ENCODE measurements at places on chromosomes 13 and 19.
A peak's percentile ranks its signal among the peaks of the same experiment; 100 is the strongest.

GRCh38 chr19:51469162-51469561 lies 9.2 kb upstream of the CEACAM18 start:
- DNase-seq = no peak

- DNase-seq = no peak
Observed at GRCh38 chr13:111629457-111629856, 309.0 kb downstream of the TEX29 start.

DNA sequence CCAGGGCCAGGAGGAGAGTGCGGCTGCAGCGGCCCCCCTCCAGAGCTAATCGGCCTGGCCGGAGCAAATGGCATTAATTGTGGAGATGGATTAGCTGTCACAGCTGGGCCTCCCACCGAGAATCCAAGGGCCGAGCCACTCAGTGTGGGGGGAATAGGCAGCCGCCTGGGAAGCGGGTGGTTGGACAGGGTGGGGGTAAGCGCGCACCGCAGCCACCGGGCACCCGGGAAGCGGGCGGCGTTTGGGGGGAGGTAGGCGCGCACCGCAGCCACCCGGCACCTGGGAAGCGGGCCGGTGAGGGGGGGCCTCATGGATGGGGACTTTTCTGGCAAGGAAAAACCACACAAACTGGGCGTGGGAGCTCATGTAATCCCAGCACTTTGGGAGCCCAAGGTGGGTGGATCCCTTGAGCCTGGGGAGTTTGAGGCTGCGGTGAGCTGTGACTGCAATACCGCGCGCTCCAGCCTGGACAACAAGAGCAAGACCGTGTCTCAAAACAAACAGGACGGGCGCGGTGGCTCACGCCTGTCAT lies 9.7 kb downstream of the R3HDM4 start:
- DNase-seq = no peak

GRCh38 chr13:42049454-42049813 lies 986 bp downstream of the DGKH start:
- DNase-seq = no peak

DNA sequence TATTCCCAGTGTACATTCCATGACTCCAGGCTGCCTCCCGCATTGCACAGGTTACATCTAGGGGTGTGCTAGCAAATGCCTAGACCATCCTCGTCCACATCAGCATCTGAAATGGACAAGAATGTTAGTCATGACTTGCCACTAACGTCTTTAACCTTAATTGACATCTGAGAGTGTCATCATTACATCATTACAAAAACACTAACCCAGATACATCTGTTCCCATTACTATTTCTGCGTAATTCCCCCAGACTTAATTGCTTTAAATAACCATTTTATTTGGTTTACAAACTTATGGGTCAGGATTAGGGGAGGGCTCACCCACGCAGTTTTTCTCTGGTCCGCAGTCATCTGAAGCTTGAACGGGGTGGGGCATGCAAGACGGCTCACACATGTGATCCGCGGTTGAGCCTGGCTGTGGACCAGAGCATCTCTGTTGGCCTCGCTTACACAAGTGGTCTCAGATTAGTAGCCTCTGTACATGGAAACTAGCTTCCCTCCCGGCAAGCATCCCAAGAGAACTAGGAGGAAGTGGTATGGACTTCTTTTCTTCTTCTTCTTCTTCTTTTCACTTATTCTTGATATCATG lies 15.9 kb downstream of the KL start:
- no peak for DNase-seq

- no peak for DNase-seq
Observed at GRCh38 chr19:10211061-10211460, 16.3 kb upstream of the DNMT1 start.

DNA sequence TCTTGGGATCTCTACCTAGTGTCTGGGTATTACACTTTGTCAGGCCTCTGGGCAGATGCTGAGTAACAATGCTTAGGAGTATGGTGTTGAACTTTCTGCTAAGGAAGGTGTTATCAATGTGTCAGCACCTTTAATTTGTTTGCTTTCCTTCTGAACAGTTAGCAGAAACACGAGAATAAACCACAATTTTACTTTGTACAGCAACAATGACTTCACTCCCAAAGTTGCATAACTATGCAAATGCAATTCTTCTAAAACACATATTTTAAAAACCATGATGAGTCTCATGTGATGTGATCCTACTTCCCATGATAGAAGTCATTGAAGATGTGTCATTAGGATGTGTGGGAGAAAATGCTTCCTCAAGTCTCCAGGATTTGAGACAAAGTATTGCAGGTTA lies 155.0 kb downstream of the POSTN start:
- no peak for DNase-seq

DNA sequence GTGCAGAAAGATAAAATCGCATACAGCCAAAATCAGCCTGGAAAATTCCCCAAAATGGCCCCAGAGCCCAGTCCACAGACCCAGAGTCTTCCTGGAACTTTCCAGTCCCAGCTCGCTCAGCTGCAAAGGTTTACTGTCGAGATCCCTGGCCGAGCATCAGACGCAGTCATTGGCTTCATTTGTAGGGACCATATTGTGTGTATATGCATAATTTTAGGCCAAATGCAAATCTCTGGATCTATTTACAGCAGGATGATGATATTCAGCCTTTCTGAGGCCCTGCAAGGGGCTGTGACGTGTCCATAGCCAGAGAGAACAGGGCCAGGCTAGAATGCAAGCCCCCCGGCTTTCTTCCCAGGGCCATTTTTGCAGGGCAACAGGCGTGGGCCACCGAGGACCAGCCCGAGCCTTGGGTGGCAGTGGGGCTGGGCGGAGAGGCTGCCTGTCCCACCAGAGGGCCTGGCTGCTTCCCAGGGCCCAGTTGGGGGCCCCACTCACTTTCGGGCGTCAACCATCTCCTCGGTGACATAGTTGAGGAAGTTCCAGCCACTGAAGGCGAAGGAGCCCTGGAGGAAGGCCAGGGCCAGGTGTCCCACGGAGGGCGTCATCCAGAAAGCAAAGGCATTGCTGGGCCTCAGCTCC lies 13.7 kb downstream of the SLC7A10 start:
- DNase-seq = no peak

- DNase-seq = no peak
Observed at GRCh38 chr13:113145911-113146598, 12.4 kb upstream of the PROZ start.

DNA sequence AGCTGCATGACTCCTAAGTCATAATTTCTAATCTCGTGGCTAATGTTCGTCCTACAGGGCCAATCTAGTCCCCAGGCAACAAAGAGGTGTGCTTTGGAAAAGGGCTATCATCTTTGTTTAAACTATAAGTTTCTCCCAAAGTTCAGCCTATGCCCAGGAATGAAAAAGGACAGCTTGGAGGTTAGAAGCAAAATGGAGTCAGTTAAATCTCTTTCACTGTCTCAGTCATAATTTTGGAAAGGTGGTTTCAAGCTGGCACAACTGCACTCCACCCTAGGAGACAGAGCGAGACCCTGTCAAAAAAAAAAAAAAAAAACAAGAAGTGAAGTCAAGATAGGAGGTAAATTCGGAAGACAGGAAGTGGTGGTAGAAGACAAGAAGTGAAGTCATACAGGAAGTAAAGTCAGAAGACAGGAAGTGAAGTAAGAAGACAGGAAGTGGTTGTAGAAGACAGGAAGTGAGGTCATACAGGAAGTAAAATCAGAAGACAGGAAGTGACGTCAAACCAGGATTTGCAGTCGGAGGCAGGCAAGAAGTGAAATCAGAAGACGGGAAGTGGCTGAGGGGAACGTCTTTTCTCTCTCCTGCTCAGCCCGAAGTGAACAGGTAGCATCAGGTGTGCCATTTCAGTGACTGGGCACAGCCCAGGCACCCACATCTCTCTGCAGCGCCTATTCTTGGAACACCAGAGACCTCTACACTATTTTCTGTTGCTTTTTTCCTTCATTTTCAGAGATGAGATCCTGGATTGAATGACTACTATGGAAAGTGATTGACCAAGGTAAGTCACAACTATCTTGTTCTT lies 32.2 kb downstream of the GP6 start:
- DNase-seq = peak; percentile 9

DNA sequence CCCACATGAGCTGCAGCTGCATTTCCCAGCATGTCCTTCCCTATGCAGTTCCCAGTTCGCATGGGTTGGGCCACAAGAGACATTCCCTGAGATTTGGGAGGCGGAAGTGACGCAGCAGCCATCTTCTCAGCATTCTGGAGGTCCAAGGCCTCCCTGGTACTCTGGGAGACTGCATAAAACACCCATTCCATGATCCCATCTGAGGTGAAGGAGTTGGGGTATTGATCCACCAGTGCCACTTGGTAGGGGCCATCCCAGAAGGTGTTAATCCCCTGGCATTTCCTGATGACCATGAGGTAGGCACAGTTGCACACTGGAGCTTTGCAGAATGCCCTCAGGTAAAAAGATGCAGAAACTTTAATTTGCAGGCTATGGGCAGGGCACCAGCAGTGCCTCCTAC lies 25.4 kb downstream of the POP4 start:
- no peak for DNase-seq

- DNase-seq = no peak
Observed at GRCh38 chr13:113968463-113969310, 5.2 kb downstream of the C13orf46 start.

DNA sequence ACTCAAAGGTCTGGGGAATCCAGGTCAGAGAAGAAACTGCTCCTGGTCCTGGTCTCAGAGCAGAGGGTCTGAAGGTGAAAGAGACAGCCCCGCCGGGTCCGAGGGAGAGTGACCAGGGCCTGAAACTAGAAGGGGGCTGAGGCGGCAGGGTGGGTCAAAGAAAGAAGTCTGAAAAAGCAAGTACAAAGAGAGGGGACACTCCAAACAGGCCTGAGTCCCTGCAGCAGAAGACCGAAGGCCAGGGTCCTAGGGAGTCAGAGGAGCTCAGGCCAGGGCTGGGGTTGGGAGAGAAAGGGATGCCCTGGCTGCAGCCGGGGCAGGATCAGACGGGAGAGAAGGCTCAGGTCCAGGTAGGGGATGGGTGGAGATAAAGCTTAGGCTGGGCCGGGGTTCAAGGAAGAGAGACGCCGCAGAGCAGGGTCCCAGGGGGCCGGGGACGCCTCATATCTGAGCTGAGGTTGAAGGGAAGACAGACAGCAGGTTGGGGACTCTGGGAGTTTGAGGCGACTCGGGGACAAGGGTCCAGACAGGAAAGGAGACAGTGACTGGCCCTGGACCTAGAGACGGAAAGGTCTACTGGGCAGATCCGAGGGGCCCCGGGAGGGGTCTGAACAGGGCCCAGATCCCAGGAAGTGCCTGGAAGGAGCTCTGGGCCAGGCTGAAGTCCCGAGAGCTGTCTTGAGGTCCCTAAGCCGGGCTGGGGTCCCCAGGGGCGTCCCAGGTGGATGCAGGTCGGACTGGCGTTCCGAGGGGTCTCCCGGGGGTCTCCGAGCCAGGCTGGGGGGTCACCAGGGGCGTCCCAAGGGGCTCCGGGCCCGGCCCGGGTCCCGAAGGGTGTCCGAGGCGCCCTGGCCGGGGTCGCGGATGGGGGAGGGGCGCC lies 795 bp downstream of the MLLT1 start:
- no peak for DNase-seq

DNA sequence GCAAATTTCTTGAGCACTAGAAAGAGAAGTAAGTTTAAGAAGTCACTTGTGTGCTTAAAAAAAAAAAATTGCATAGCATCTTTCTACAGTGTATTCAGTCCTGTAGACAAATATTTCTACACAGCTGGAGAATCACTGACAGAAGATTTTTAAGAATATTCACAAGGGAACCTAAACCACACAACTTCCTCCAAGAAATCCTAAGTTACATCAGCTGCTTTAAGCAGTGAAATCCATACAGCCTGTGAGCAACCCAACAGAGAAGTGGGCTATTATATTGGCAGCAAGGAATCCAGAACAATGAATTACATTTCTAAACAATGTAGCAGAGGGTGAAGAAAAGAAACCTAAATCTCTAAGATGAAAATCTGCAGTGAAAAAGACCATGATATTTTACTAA lies 1.5 kb downstream of the DOCK9 start:
- no peak for DNase-seq

- no peak for DNase-seq
Observed at GRCh38 chr19:40392894-40393517, 3.0 kb upstream of the HIPK4 start.

DNA sequence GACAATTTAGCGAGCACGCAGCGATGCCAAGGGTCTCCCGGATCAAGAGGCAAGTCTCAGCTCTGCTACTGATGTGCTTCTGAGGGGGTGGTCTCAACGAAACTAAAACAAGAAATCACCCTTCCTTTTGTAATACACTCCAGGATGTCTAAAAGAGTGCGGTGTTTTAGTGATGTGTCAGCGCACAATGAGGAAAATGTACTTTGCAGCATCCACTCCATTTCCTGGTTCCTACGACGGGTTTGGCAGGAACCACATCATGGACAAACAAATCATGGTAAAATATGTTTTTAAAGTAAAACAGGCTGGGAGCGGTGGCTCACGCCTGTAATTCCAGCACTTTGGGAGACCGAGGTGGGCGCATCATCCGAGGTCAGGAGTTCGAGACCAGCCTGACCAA lies 154.0 kb upstream of the TSC22D1 start:
- no peak for DNase-seq

GRCh38 chr19:12294249-12295158 lies at the start of gene ZNF44:
TSS of gene ZNF44 (minus strand) at chr19:12294883. CDS start at chr19:12294694, 189 bp downstream.
- DNase-seq = peak; percentile 93

DNA sequence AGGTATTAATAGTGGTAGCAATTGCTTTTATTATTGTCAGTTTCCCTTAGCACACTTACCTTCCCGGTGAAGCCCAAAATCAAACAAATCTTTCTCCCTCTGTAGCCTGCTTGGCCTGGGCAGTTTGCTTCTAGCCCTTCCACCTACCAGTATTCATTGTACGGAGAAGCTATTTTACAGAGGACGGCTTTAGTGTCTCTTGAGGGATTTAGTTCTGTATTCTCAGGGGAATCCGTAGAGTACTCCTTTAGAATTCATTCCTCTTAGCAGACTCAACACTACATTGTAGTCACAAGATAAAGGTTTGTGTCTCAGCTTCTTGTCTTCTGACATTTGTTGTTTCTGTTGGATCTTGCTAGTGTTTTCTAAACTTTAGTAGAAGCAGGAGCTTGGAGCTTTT lies 24.1 kb upstream of the WTIP start:
- DNase-seq = no peak

GRCh38 chr19:44685877-44686276 lies 13.1 kb upstream of the CEACAM16 start:
- no peak for DNase-seq

DNA sequence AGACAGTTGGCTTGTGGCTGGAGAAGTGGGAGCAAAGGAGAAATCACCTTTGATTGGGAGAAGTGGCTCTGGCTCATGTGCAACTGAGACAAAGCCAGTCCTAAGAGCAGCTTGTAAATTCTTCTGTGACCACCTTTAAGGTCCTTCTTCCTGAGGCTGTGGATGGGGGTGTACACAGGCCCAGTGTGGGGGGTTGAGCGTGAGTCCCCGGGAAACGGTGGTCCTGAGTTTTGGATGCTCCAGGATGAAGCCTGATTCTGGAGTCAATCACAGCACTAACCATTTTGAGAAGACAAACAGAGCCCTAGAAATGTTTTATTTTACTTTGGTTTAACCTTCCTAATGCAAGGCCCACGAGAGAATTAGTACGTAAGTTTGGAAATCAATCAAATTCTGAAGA lies 3.9 kb upstream of the CEBPA start:
- no peak for DNase-seq

DNA sequence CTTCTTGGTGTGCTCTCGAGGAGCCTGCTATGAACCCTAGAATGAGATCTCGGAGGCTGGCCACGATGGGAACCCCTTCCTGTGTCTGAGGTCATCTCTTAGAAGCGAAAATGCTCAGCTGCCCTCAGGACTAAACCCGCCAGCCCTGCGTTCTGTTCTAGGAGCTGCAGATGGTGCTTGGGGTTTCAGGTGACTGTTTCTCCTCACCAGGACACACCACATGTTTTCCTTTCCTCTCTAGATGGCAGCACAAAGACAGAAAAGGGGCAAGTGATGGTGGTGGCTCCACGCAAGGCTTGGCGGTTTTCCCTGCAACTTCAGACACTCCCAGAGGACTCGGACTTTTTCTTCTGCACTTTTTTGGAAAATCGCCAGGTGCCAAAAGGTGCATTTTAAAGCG lies 60.1 kb downstream of the RNASEH2B start:
- DNase-seq = no peak

Data from stimulated activated CD8-positive, alpha-beta memory T cell treated with anti-CD3 and anti-CD28 coated beads, Interleukin-4, amount 100 ng/mL, for 24 hours (primary cell).